ENCODE measurements at places on chromosomes 13 and 19. TPM values are rescaled to one million over a fixed set of nuclear protein-coding genes. Genes with fewer than 3 reads are reported as not detected.

Gene VRK3
- 44.2 TPM for total RNA-seq

Gene IL17D
- not detected for total RNA-seq

Gene ZSCAN22
- total RNA-seq = 1.9 TPM

Gene HSPBP1
- total RNA-seq = 28.3 TPM

Gene ZNF253
- total RNA-seq = 5.6 TPM

Gene PTPRH
- 8.4 TPM for total RNA-seq

DNA sequence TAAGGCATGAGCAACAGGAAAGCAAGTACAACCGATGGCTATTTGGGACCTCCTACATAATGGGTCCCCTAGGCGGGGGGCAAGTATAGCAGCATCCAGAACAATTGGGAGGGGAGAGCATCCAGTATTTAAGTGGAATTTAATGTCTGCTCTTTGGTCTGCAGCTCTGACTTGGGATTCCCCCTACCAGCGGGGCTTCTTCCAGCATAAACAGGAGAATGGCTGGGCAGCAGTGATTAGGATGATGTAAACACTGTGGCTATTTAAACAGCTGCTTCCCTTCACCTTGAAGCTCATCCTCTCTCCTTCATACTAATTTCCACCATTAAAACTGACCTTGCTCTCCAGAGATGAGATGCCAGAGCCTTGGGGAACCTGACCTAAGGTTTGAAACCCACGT, 73.9 kb upstream of the OXGR1 start:
- DNase-seq = no peak

GRCh38 chr19:41377977-41378709, 1.8 kb downstream of the TMEM91 start:
- no peak for DNase-seq

GRCh38 chr19:29233591-29233990, 20.6 kb upstream of the UQCRFS1 start:
- DNase-seq = no peak

DNA sequence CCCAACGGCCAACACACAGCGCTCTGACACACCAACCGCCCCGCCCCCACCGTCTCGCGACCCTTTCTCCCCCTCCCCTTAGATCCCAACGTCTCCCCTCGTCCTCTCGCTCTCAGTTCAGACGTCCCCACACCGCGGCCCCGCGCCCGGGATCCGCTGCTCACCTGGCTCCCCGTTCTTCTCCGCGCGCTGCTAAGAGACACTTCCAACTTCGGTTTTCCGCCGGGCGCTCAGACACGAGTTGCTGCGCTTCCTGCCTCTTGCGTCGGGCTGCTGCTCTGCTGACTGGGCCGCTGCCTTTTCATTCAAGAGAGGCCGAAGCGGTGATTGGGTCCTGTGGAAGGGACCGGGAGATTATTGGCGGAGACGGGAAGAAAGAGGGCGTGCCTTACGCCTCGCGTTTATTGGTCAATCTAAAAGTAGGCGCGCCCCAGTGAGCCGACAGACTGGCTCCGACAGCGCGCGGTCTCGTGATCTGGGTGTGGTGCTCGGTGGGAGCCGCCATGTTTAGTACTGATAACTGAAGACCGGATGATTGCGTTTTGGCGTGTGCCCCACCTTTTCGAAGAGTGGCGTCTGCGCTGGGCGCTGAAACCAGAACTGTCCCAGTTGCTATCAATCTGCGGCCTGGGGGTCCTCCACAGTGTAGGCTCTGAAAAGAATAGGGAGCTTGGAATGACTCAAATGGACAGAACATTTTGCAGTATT, at the start of gene DDX39A:
Gene DDX39A, minus strand, starts transcription at position 236 of the 708 bp plus-strand sequence. CDS start 6,121 bp downstream, outside the sequence.
- peak; percentile 96 for DNase-seq

- DNase-seq = no peak
Measured at GRCh38 chr19:19110410-19111135, 27.7 kb downstream of the TMEM161A start.

DNA sequence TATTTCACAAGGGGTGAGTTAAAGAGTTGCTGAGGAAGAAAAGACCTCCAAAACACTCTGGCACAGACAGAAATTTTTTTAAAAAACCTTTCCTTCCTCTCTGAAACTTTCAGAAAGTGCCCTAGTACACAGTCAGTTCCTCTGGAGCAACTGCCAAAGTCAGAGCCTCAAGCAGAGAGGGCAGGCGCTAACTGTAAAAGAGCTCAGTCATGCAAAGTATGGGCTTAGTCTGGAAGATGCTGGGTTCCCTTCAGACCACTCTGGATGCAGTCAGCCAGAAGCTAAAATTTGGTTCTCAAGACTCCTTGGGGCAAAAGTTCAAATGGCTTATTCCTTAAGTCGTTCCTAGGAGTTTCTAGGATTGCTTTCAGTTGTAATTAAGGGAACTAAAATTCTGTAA, 671.6 kb downstream of the PCDH9 start:
- DNase-seq = no peak

- no peak for DNase-seq
Measured at GRCh38 chr19:6837525-6837924, 49.9 kb upstream of the ADGRE1 start.

GRCh38 chr19:2327773-2328400, 499 bp downstream of the LSM7 start:
- DNase-seq = no peak

DNA sequence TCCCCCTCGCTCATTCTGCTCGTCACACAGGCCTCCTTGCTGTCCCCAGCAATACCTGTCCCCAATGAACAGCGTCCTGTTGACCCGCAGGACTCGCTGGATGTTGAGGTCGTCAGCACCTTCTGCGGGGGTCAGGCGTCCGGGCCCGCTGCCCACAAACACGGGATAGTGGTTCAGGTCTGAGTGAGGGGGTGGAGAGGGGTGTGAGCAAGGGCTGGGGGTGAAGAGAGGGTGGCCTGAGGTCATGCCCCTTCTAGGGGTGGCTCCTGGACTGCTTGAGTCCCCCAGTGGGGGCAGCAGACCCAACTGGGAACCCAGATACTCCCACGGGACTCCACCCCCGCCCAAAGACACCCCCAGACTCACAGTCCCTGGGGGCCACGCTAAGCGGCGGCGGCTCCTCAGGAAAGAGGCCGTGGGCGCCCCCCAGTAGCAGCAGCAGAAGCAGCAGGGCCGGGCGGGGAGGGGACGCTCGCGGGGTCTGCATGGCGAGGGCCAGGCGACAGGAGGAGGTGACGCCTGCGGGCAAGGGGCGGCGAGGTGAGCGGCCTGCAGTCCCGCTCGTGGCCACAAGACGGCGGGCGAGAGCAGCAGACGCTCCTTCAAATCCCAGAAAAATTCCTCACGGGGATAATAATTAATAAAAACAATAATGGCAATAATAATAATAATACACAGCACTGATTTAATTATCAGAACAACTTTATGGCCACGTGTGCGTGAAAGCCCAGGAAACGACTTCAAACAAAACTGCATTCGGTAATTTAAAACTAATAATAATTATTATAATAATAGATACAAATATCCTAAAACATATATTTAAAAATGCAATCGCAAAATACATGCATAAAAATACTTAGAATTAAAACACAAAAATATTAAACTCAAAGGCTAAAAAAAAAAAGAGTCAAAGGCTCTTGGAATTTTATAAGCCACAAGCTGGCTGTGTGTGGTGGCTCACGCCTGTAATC, 1.2 kb downstream of the SEMA6B start:
- no peak for DNase-seq

DNA sequence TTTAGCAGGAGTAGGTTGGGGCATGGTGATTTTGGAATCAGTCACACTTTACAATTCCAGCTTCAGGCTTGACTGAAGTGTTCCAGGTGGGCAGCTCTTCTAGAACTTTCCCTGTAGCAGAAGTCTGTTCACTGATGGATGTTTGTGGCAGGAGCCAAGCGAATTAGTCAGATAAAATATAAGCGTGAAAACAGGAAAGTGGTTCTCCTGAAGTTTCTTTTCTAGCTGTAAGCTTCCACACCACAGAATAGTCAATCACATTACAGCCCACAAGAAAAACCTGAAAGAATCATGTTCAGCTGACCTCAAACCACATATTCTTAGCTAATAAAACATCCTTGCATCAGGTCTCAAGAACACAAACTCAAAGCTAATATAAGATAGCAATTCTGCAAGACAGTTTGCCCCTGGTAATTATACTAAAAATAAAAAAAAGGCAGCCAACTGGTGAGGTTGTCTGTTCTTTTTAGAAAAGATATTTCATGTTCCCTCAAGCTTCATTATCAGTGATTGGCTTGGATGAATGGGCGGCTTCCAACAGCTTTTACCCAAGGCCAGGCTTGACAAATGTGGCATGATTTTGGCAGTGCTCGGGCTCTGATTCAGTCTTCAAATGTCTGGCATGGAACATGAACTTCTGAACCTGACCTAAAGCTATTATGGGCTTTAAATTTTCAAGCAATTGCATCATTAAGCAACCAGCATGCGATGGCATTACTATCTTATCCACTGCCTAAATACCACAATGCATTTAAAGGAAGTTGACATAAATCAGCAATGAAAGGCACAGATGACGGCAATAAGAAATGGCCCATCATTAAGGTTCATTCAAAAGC, 136.8 kb downstream of the DCLK1 start:
- no peak for DNase-seq

DNA sequence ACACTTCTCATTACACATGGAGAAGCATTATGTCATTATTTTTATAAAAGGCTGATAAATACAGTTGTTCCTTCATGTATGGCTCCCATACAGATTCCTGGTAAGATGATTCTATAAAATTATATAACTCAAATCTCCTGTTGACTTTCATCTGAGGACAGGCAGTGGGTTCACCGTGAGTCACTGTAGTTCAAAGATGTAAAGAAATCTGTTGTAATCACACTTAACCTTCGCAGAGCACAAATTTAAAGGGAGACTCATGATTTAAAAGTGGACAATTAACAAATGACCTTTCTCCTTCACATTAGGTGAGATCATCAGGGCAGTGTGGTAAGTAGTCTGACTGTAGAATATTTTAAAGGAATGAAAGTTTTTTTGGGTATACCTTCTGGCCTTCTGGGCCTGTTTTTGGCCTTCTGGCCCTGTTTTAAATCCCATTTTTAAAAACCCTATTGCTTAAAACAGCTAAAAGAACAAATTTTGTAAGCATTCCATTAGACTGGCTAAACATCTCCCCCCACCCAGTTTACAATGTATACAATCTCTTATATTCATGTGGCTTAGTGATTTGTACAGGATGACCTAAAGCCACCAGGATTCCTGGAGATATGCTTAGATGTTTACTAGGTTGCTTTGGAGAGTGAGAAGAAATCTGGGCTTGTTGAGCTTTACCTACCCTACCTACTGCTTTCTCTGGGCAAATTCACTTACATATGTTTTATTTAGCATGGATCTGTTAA, 171.2 kb downstream of the ITGBL1 start:
- DNase-seq = no peak

- DNase-seq = no peak
Measured at GRCh38 chr19:16465239-16465638, 6.5 kb downstream of the EPS15L1 start.

- DNase-seq = no peak
Measured at GRCh38 chr13:34430294-34430693, 511.8 kb upstream of the NBEA start.

GRCh38 chr19:5122671-5123409, 153.9 kb downstream of the KDM4B start:
- DNase-seq = no peak

GRCh38 chr13:110326263-110326904, 19.3 kb downstream of the COL4A2 start:
- no peak for DNase-seq

DNA sequence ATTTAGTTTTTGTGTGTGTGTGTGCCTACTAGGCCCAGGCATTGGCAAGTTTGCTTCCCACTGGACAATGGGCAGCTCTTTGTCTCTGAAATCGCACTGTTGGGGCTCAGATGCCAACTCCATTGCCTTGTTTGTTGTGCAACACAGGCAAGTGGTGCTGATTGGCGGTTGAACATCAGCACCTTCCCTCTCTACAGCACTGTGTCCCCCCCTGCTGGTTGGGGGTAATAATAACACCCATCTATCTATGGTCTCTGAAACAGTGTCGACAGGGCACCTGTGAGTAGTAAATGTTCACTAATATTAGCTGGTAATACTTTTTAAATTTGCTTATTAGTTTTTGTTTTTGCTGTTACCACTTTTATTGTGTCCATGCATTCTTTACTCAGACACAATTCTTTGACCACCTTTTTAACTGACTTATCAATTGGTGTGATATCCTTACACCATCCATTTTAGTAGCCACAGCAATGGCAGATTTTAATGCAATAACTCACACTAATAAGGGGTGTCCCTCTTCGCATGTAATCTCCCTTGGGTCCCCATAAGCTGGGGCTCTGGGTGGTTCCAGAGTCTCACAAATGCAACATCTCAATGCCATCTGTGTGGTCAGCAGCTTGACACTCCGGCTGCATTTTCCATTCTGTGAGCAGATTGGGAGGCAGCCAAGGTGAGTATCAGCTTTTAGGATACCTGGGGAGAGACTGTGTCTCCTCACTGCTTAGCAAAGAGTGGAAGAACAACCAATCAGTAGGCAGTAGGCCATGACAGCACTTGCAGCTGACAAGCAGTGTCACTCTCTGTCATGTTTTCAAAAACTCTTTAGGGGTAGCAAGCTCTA, 47.7 kb upstream of the UQCRFS1 start:
- no peak for DNase-seq

DNA sequence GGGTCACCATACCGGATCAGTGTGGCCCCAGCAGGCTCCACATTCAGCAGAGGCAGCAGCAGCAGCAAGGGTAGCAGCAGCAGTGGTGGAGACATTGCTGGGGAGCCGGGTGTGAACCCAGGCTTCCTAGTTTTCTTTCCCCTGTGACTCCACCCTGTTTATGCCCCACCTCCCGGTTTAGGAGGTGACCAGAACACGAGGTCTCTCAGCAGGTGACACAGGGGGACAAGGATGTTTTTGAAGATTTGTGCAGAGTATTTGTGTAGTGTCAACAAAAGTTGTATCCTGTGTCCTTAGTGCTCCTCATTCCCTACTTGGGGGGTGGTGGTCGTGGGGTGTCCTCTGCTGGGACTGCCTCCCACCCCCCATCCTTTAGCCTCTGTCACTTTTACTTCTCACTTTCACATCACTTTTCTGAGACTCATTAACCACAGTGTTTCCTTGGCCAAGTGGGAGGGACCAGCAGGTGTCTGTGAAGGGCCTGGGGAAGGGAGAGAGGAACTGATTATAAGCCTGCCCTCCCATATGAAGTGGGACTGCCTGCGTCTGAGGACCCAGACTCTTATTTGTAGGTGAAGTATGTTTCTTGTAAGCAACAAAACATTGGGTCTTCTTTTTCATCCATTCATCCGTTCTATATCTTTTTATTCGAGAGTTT, 15.6 kb upstream of the KCNC3 start:
- peak; percentile 23 for DNase-seq

- no peak for DNase-seq
Measured at GRCh38 chr13:44668688-44669087, 92.6 kb upstream of the TSC22D1 start.

- DNase-seq = no peak
Measured at GRCh38 chr19:56111601-56112312, 9.3 kb downstream of the ZNF787 start.

Measured in right lobe of liver (tissue), 6 donors.